Activated effector memory CD4-positive, alpha-beta T cell treated with anti-CD3 and anti-CD28 coated beads, Interleukin-2, amount 50 U/mL, for 16 hours (primary cell): ENCODE measurements at places on chromosomes 2 and 18.

- DNase-seq = no peak
These were observed 226.9 kb upstream of the KYNU start for GRCh38 chr2:142650601-142651000.

DNA sequence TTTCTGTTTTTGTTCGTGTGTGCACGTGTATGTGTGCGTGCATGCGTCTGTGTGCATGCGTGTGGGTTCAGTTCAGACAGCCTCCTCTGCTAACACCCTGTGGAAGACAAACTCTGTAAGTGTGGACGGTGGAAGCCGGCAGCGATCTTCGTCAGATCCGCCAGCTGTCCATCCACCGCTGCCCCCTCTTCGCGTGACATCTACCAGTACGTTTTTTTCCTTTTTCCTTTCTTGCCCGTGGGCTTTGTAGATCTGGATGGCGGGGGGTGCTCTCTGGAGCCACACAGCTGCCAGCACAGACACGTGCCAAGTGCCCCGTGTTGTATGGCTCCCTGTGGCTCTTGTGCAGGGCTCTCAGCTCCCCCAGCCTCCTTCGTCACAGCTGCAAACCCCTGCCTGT is 32.3 kb downstream of the ITGB1BP1 start:
- no peak for DNase-seq

GRCh38 chr2:128531856-128532255 is 213.2 kb upstream of the HS6ST1 start:
- DNase-seq = no peak

DNA sequence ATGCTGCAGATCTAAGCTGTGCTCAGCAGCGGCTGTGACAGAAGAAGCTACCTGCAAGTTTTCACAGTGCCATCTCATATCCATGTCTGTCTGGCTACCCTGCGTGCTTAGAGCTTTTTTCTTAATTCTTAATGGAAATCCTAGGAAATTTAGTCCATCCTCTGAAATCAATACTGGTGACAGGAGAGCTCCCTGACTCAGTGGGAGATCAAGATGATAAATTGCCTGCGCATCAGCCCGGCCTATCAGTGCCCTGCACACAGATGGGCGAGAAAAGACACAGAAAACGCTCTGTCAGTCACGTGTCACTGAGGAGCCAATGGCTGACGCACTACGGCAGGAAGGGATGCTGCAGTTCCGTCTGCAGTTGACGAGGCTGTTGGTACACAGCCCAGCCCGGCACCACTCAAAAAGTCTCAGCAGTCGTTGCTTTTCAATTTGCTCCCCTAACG is 819.6 kb upstream of the FSHR start:
- peak; percentile 73 for DNase-seq

GRCh38 chr18:3260995-3261372 is 949 bp upstream of the MYL12B start:
- no peak for DNase-seq

- no peak for DNase-seq
These were observed 370.9 kb upstream of the ZEB2 start for GRCh38 chr2:144890828-144891227.

GRCh38 chr2:189231719-189232323 is 52.3 kb upstream of the COL5A2 start:
- no peak for DNase-seq

GRCh38 chr18:58403799-58404455 is 225.0 kb downstream of the ALPK2 start:
- DNase-seq = no peak

DNA sequence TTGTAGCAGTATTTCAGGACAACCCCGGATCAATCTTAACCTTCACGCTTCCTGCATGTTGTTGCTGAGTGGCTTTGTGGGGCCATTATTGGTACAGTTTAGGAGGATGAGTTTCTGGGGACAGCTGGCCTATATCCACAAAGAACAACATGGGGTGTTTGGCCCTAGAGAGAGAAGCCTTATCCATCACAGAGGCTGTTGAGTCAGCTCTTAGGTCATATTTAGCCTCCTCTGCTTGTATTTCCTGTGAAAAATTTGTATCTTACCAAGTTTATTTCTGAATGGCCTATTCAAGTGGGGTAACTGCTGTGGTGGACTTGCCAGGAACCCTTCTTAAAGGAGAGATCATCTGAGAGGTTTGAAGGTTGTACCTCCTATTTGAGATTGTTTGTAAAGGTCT is 77.6 kb downstream of the MAP4K4 start:
- no peak for DNase-seq

DNA sequence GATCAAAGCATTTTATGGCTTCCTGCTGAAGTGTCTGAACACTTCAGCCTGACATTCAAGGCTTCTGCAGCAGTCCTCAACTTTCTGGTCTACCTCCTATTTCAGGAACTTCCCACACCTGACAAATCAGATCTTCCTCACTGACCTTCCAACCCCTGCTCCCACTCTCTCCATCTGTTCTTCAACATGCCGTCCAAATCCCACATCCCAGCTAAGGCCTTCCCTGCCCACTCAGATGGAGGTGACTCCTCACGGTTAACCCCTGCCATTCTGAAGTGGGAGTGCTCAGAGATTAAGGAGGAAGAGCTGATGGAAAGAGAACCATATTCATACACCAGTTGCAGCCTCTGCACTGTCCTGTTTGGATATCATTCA is 104.8 kb downstream of the POLR1A start:
- no peak for DNase-seq

DNA sequence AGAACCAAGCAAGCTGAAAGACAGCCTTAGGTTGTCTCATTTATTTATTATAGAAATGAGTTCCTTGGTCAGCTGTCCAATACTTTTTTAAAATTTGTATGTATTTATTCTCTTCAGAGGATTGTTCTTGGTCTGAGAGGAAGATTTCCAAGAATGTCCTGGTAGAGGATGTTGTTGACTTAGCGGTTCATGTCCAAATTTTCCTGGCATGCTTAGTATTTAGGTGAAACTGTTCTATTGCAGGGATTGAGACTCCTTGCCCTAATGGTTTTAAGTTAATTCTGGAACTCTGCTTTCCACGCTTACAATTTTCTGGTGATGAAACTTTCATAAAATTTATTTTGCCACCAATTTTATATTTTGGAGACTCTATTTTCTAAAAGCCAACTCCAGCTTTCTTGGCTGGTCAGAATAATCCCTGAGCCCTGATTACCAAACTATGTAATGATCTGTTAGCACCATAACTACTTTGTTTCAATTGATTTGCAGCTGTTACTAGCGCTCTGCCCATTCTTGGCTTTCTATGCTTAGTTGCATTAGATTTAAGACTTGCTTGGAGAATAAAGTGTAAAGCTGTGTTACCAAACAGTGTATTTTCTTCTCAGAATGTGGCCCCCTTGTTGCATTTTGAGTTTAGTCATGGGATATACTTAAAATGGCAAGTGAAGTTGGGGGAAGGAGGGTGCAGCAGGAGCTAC is 1868.8 kb upstream of the CELF4 start:
- DNase-seq = no peak

GRCh38 chr2:130864830-130865800 is 28.4 kb downstream of the ARHGEF4 start:
- peak; percentile 42 for DNase-seq

- peak; percentile 84 for DNase-seq
These were observed 202.6 kb downstream of the TGIF1 start for GRCh38 chr18:3652380-3653262.

GRCh38 chr2:70243806-70244584 is 4.4 kb downstream of the TIA1 start:
- no peak for DNase-seq

DNA sequence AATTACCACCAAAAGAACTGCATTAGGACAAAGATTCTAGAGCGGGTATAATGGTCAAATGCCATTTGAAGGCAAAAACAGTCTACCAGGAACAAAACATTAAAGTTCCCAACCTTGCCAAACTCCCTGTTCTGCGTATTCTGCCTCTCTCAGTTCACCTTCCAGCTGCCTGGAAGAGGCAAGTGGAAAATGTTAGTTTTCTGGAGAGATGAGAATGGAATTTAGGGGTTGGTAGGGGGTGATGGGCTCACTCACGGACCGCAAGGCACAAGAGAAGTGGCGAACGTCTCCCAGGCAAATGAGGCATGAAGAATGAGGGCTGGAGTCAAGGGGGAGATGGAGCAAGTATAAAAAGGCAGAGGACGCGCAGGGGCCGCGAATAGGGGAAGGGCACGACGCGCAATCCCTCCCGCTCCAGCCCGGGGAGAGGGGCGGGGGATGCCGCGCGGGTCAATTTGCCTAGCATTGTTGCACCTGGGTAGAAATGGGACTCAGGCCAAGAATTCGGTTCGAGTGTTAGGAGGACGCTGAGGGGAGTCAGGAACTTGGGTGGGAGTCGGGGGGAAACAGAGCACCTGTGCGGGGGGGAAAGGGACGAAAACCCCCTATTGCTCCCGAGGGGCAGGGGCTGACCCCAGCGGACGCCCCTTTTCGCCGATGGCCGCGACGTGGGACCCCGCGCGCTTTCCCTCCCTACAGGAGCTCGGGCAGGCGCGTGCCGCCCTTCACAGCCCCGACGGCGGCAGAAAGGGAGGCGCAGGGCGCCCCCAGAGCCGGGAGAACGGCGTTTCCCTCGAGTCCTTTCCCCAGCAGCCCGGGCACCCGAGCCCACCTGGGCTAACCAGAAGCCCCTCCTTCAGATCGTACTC is 573 bp downstream of the PAIP2B start:
- DNase-seq = peak; percentile 73

- DNase-seq = no peak
These were observed 81.9 kb upstream of the CHRNA1 start for GRCh38 chr2:174846218-174846617.

DNA sequence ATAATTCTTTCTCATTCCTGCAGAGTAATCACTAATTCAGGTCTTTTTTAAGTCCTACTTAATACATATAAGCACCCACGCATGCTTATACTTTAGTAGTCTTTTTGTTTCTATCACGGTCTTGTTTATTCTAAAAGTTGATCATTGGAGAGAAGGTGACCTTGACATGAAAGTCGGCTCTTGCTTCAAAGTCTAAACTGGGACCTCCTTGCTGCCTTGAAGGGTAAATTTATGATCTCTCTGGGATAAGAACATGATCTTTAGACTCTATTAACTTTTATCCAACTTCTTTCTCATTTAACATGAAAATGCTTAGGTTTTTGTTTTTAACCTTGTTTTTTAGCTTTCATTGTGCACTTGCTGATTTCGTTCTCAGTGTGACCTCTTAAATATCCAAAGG is 792.3 kb downstream of the DPP10 start:
- DNase-seq = no peak

DNA sequence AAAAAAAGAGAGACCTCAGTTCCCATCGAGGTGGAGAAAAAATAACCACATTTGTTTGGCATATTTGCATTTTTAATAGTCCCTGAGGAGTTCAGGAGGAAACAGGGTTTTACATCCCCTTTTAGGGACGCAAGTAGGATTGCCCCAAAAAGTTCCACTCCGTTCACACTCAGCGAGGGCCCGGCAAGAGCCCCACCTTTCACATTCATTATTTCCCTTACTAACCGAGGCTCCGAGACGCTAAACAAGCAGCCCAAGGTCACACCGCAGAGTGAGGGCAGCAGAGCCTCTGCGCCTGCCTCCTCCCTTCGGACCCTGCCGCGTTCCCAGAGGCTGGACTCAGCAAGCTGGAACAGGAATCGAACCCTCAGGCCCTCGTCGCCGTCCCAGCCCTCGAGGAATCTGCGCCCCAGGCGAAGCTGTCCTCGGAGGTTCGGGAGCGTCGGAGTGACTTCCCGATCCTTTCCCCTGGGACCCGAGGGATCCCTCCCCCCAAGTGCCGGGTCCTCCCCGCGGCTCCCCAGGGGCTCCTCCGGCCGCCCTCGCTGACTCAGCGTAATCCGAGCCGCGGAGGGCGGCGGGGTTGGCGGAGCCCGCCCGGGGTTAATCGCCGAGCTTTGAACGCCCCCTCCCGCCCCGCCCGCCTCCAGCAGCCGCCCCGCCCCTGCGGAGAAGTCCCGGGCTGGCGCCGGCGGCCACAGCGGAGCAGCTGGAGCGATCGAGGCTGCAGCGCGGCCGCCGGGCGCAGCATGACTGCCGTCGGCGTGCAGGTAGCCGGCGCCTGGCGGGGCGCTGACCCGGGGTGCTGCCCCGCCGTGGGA is at the start of gene TMEM37:
TSS of gene TMEM37 (plus strand) at position 700 of the 821 bp plus-strand sequence. CDS start at position 750, 50 bp downstream.
- DNase-seq = no peak

- DNase-seq = peak; percentile 37
These were observed 63.9 kb downstream of the SMIM21 start for GRCh38 chr18:75363446-75364225.

DNA sequence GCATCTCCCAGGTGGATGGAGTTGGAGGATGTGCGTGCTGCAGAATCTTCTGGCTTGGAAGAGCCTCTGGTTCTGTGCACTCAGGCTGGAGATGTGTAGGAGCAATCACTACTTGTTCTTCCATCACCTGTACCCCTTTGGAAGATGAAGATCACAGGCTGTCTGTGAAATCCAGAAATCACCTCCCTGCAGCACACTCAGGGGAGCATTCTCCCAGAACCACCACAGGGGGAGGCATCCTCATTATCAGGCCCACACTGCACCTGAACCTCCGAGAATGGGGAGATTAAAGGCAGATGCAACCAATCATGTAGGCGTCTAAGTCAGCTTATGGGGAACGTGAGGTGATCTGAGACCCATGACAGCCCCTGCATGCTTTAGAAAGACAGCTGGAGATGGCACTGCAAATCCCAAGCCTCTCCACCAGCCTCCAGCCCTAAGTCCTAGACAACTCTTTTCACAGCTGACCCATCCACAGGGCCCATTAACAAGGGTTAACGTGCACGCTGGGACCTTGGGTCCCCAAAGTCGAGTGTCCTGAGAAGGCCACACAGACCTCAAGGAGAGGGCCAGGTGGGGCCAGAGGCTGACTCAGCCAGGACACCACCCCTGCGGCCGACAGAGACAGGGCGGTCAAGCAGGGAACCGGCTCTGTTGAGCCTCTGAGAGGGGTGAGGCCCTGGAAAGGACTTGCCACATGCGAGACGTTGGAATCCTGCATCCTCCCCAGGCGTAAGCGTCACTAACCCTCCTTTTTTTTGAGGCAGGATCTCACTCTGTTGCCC is 314.9 kb downstream of the EIPR1 start:
- no peak for DNase-seq

GRCh38 chr18:32804134-32804888 is 31.5 kb upstream of the KLHL14 start:
- DNase-seq = no peak

DNA sequence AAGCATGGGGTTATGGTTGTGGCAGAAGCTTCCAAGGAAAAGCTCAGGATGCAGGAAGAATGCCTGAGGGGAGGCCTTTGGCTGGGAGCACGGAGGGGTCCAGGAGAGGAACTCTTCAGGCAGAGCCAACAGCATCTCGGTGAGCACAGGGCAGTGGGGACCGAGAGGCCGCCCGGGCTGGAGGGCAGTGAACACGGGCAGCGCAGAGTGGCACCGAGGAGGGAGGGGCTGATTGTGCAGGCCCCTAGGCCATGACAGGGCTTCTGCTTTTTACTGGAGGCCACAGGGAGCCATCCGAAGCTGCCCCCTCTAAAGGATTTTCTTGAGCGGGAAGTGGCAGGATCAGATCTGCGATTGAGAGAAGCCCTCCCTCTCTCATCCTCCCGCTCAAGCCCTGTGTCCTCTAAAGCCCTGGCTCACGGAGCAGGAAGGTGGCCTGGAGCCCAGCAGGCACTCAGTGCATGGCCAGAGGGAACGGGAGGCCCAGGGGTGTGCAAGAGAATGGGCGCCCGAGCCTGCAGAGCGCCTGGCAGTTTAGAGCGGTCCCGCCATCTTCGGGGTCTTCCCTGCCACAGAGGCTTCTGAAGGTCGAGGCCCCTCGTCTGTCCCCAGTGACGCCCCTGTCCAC is 110.0 kb upstream of the STON1 start:
- no peak for DNase-seq
